ENCODE measurements at places on chromosomes 7 and 10. TPM values are rescaled to one million over a fixed set of nuclear protein-coding genes. Genes with fewer than 3 reads are reported as not detected.

The CPA2 gene
- 1.1 TPM for total RNA-seq

The UCMA gene
- total RNA-seq, result not detected

DNA sequence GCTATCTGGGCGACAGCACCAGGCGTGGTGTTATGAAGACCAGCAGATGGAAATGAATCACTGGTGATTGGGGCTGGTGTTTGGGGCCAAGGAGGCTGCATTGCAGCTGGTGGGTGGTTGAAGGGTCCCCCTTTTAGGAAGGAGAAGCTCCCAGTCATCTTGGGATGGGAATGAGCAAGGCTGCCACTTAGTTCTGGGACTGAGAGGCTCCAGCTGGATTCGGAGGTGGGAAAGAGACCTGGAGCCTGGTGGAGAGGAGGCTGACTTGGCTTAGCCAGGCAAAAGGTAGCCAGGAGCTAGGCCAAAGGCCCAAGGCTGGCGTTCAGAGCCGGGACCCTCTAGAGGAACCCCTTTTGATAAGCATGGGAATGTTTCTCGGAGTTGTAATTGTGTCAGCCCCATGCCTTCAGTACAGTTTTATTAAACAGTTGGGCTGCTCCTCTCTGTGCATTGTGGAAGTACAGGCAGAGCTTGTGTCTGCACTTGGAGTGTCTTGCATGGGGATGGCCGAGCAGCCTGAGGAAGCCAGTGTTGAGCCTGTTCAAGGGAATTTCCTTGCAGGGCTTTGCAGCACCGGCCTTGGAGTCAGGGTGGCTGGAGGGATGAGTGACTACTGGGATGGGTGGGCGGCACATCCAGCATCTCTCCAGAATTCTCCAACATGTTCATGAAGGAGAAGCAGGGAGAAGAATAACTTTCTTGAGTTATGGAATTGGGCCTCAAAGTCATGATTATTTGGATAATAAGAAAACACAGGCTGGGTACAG is 234.9 kb downstream of the BAMBI start:
- no peak for DNase-seq

DNA sequence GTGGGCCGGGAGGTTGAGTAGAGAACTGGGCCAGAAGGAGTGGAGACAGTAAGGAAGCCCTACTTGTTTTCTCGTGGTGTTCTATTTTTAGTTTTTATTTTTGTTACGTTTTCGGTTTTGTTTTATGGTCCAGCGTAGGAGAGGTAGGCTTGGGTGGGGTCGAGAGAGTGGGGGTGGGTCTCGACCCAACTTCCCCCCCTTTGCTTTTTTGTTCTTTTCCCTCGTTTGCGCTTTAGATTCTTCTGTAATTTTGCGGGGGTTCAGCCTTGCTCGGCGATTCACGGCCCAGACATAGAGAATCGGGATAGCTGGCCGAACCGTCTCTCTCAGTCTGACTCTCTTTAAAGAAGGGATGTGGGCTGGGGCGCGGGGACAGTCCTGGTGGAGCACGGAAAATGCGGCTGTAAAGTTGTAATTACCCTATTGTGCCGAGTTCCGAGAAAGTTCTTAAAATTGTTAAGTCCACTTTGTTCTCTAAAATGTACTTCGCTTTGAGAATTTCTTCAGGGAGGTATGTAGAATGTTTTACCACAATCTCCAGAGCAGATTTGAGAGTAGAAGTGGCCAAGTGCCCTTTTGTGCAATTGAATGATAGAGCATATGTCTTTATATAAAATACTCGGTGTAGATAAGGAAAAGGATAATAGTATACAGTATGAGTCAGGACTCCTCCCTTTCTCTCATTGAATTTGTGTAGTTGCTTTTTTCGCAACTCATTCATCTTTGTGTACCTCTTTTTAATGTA is 816 bp downstream of the DMTF1 start:
- DNase-seq, result peak; percentile 8

GRCh38 chr7:108973075-108973474 is 403.4 kb downstream of the DNAJB9 start:
- DNase-seq, result no peak

GRCh38 chr10:44922796-44923545 is 11.8 kb downstream of the TMEM72 start:
- DNase-seq, result no peak

- DNase-seq, result peak; percentile 67
Measured at GRCh38 chr7:44216019-44216418, 15.2 kb downstream of the YKT6 start.

DNA sequence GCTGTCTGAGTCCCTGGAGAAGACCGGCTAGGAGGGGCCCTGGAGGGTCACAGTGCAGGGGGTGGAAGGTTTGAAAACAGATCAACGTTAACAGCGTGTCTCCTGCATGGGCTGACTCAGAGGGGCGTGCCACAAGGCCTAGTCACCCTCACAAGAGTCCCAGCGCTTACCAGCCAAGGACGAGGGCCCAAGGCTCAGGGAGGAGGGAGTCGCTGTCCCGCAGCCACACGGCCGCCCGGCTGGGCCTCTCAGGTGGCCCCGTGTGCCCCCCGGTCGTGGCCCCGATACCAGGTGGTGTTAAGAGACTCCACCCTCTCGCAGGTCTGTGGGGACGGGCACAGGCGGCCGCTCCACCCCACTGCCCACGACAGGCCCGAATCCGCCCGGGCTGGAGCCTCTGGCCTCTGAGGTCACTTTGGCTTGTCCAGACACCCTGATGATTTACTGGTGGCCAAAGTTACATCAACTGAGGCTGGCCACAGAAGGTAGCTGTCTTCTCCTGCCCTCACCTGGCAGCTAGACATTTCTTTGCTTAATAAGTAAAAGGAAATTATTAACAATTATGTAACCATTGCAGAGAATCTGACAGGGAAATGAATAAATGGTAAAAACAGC is 34.0 kb downstream of the FAM20C start:
- DNase-seq, result no peak

Measured in upper lobe of left lung (tissue), 6 donors.